Pons (tissue), 1 donor: ENCODE measurements at places on chromosomes 7 and 10.

GRCh38 chr7:155995183-155995612 is 182.9 kb upstream of the SHH start:
- DNase-seq: no peak

DNA sequence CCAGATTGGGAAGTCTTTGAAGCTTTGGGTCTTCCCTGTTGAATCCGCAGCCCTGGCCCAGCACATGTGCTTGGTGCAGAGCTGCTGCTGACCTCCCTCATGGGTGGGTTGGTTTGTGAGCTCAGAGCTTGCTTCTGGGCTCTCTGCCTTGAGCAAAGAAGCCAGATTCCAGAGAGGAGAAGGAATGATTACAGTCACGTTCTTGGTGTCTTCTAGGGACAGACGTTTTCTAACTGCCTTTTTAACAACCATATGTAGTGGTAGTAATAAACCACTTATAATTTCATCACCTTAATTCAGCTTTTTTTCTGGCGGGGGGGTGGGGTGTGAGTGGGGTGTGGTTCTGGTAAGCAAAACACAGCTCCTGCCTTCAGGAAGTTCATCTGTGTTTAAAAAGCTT is 39.5 kb downstream of the LRMDA start:
- no peak for DNase-seq

DNA sequence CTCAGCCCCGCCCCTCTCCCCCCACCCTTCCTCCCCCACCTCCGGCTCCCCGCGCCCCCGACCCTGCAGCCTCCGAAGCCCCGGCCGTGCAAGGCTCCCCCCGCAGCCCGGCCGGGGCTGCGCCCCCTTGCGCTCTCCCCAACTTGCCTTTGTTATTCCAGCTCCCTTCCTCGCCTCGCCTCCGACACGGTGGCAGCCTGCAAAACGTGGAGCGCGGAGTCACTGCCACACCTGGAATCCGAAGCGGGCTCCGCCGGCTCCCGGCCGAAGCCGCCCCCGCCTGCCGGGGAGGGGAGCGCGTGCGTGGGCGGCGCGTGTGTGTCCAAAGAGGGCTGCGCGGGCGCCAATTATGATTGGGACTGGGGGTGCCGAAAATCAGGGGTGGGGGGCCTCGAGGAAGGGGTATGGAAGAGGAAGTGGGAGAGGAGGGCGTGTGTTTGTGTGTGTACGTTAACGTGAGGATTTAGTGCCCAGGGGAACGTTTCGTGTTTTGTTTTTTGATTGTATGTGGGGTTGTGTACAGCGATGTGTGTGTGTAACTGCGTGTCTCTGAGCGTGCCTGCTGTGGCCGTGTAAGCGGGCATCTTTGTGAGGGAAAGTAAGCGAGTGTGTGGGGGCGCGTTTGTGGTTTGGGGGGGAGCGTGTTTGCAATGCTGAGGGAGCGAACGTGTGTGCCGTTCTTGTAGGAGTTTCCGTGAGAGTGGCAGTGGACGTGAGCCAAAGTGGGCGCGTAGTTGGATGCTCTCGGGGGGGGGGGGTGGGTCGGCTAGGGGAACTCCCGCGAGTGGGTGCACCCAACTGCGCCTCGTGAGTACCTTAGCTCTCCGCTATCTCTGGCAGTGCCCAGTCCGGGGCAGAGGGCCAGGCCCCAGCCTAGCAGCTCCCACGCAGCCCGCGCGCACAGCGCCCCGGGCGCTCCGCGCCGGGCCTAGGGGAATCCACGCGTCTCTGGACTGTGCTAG is 1.2 kb upstream of the ZMIZ1 start:
- DNase-seq: peak; percentile 81

DNA sequence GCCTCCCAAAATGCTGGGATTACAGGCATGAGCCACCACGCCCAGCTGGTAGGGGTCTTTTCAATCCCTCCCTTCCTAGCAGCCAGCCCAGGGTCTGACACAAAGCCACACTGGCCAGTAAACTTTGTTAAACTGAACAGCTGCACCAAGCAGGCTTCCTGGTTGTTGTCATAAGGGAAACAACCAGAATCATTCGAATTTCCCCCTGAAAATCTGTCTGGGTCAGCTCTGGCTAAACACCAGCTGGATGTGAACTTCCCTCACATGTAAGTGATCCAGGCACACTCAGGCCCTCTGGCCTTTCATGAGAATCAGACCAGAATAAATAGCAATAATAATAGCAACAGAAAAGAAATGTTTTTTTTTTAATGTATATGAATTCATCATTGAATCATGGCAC is 7.4 kb downstream of the IMPDH1 start:
- DNase-seq: no peak

DNA sequence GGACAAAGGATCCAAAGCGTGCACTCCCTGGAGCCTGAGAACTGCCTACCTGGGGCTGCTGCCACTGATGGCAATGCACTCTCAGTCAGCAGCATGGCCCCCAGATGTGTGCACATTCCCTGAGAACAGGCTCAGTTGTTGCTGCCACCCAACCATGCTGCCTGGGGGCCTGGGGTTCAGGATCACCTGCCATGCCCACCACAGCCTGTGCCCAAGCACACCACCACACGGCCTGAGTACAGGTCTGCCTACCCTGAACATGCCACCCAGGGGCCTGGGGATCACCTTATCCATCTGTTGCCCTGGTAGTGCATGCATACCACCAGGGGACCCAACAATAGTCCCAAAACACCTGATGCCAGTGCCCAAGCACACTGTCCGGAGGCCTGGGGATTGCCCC is 1174.5 kb downstream of the SORCS1 start:
- DNase-seq: no peak

DNA sequence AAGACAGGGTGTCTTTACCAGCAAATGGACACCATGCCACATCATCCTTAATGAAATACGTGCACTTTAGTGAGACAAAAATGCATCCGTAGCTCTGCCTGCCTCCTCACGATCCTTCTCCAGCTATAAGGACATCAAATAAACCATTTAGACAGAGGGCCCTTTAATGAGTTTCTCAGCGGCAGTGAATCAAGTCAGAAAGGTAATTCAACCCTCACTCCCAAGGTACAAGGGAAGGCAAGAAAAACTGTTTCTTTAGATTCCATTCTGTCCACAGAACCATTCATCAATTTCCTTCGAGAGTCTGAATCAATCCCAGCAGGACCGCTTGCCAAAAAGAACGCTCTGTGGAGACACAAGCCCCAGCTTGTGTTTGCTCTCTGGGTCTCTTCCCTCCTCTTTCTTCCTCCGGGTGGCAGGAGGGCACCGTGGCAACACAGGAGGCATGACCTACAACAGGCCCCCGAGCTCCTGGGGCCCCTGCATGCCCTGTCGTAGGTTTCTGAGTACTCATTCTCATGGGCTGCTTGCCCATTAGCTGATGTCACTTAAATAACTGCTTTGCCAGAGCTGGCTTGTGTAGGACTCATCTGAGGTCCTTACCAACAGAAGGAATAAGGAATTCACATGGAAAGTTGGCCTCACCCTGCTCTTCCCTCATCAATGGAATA is 297.8 kb upstream of the PRKCQ start:
- DNase-seq: peak; percentile 58

- DNase-seq: no peak
These were observed 56.3 kb downstream of the C10orf105 start for GRCh38 chr10:71663311-71663710.

GRCh38 chr7:116653646-116654045 is 18.4 kb upstream of the MET start:
- no peak for DNase-seq

DNA sequence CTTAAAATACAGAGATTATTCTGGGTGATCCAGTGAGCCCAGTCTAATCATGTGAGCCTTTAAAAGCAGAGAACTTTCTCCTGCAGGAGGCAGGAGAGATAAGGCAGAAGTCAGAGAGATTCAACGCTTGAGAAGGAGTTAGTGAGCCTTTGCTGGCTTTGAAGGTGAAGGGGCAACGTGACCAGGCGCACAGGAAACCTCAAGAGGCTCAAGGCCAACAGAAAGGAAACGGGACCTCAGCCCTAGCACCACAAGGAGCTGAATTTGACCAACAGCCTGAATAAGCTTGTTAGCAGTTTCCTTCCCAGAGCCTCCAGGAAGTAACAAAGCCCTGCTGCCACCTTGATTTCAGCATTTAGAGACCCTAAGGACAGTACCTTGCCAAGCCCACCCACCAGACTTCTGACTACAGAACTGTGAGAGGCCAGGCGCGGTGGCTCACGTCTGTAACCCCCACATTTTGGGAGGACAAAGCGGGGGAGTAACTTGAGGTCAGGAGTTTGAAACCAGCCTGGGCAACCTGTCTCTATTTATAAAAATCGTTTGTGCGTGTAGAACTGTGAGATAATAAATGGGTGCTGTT is 87.3 kb upstream of the KAT6B start:
- peak; percentile 5 for DNase-seq

DNA sequence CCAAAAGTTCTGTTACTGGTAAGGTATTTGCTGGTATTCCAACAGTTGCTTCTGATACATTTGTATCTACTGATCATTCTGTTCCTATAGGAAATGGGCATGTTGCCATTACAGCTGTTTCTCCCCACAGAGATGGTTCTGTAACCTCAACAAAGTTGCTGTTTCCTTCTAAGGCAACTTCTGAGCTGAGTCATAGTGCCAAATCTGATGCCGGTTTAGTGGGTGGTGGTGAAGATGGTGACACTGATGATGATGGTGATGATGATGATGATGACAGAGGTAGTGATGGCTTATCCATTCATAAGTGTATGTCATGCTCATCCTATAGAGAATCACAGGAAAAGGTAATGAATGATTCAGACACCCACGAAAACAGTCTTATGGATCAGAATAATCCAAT is 131.0 kb downstream of the AASS start:
- no peak for DNase-seq

GRCh38 chr10:33665501-33665900 is 331.0 kb upstream of the NRP1 start:
- no peak for DNase-seq

DNA sequence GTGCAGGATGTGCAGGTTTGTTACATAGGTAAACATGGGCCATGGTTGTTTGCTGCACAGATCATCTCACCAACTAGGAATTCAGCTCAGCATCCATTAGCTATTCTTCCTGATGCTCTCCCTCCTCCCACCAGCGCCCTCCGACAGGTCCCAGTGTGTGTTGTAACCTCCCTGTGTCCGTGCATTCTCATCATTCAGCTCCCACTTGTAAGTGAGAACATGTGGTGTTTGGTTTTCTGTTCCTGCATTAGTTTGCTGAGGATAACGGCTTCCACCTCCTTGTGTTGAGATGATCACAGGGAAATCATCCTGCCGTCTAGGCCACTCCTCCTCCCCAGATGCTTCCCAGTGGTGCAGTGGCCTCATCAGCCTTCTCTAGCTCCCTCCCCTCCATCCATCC is 261.6 kb upstream of the GALNT17 start:
- DNase-seq: no peak

DNA sequence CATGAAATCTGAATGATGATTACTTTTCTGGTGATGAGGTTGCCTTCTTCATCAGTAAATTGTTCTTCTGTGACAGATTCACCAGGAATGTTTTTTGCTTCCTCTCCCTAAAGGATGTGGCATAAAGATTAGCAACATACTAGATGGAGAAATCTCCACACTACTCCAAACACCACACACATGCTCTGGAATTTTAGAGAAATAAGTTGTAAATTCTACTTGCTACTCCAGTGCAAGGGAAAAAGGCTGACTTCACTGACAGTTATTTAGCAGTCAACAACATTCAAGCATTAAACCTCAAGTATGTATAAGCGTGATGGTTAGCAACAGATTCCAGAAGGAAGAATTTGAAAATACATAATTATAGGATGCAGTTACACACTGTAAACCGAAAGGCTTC is 137.9 kb upstream of the CCDC6 start:
- no peak for DNase-seq

DNA sequence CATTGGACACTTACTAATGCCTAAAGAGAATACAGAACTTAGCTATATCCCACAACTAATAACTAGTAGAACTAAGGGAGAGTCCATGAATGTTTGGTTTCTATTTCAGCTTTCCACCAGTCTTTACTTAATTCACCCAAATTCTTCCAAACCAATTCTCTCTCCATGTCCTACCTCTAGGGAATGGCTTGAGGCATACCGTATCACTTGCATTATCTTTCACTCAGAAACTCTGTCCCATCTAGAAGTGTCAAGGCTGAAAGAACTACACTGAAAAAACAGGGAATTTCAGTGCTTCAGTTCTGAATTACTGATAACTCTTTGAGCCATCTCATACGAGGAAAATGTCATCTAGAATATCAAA is 758 bp downstream of the TMEM168 start:
- DNase-seq: peak; percentile 42

DNA sequence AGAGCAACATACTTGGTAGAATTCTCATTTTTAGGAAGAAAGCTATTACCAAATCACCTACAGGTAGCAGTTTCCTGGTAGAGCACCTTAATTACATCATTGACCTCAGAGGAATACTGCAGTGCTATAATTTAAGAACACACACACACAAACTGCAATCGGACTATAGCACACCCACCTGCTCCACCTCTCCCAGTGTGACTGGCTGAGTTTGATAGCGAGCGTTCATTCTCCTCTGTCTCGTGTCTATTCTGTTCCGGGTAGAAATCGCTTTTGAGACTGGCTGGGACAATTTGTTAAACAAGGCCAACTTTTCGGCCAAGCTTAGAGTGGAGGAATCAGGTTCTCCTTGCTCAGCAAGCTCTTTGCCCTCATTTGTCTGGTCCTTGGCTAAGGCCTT is 110.5 kb downstream of the SVIL start:
- DNase-seq: no peak

DNA sequence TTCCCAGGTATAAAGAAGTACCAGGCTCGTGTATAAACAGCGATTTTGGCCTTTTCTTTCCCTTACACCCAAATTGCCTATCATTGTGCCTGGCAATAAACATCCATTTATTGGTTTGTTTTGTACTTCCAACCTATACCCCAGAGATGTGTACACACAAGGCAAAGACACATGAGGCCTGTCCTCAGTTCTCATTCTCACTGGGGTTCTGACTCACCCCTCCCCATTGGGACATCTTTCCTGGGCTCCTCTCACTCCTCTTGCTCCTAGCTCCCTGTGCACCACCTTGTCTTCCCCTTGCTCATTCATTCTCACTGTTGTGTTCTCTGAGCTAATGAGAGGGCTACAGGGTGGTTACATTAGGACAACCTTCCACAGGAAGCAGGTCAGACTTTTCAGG is 240.7 kb downstream of the ANK3 start:
- DNase-seq: no peak

DNA sequence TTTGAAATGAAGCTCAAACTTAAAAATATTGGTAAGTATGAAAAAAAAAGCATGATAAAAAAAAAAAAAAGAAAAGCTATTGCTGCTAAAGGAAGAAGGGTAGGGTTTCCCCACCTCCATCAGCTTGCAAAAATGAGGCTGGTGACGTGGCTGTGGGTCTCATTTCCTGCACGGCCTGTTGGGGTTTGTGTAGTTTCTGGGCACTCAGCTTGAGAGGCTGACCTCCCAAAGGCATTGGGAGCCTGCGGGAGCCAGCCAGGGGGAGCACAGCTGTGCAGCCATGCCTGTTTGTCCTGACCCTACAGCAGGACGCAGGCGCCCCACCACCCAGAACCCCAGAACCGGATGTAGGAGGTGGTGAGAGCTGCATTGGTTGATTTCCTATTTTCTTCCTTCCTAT is 48.8 kb upstream of the CARD11 start:
- peak; percentile 37 for DNase-seq
